ENCODE measurements at places on chromosomes 1 and 21. TPM values are rescaled to one million over a fixed set of nuclear protein-coding genes. Genes with fewer than 3 reads are reported as not detected.

EFCAB7 gene
- 7.6 TPM for total RNA-seq

MSH4 gene
- total RNA-seq, result 0.43 TPM

ZBTB48 gene
- total RNA-seq, result 29.8 TPM

DCST1 gene
- total RNA-seq, result not detected

TRIM58 gene
- 2.6 TPM for total RNA-seq

PIGP gene
- 14.7 TPM for total RNA-seq

PCP4L1 gene
- total RNA-seq, result not detected

TRAF3IP3 gene
- 452 TPM for total RNA-seq

OR2L8 gene
- 0.30 TPM for total RNA-seq

OLFML3 gene
- total RNA-seq, result 0.14 TPM

FAM163A gene
- total RNA-seq, result not detected

KLHDC7A gene
- not detected for total RNA-seq

ISG15 gene
- total RNA-seq, result 101 TPM

GNG4 gene
- 1.8 TPM for total RNA-seq

SPATA17 gene
- total RNA-seq, result not detected

TSHB gene
- not detected for total RNA-seq

CA6 gene
- total RNA-seq, result 0.55 TPM

CFHR3 gene
- not detected for total RNA-seq
